ENCODE measurements at places on chromosomes 3 and 15.

- DNase-seq: no peak
Measured at GRCh38 chr15:86373147-86373546, 293.5 kb downstream of the AGBL1 start.

GRCh38 chr3:182435860-182436259, 357.4 kb upstream of the ATP11B start:
- no peak for DNase-seq

DNA sequence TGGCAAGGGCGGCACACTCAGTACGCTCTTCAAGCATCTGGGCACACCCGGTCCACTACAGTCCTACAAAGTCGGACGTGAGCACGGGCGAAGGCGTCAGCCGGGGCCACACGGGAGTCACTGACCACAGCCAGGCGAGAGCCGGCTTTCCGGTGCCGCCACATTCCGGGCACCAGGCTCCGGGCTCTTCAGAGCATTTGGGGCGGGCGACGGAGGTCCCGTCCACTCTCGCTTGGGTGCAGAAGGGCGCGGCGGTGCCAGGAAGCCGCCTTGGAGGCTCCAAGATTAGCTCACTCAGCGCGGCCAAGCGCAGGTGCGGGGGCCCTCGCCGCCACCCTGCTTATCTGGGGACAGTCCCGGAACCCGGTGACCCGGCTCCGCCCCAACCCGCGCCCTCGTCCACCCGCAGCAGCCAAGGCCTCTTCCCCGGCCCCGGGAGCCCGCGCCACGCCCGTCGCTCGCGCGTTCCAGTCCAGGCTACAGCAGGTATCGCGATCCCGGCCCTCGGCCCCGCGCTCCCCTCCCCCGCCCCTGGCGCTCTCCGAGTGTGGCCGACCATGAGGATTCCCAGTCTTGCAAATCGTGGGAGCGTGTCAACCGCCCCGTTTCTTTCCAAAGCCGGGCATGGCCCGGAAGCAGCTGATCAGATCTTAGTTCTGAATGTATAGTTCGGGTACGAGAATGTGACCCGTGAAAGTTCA, at the start of gene ADPRH:
Gene ADPRH (plus strand): TSS at position 127 of the 701 bp plus-strand sequence. CDS start 2,678 bp downstream, outside the sequence.
- peak; percentile 35 for DNase-seq

- DNase-seq: no peak
Measured at GRCh38 chr3:86578071-86578470, 412.9 kb downstream of the VGLL3 start.

- DNase-seq: no peak
Measured at GRCh38 chr3:143998266-143998665, 26.6 kb downstream of the DIPK2A start.

GRCh38 chr3:120145542-120146285, 51.5 kb upstream of the GSK3B start:
- DNase-seq: no peak

GRCh38 chr3:4495294-4496086, 2.3 kb downstream of the ITPR1 start:
- DNase-seq: no peak

- no peak for DNase-seq
Measured at GRCh38 chr15:29457729-29458128, 188.1 kb upstream of the NSMCE3 start.

GRCh38 chr3:182389071-182389815, 404.1 kb upstream of the ATP11B start:
- no peak for DNase-seq

DNA sequence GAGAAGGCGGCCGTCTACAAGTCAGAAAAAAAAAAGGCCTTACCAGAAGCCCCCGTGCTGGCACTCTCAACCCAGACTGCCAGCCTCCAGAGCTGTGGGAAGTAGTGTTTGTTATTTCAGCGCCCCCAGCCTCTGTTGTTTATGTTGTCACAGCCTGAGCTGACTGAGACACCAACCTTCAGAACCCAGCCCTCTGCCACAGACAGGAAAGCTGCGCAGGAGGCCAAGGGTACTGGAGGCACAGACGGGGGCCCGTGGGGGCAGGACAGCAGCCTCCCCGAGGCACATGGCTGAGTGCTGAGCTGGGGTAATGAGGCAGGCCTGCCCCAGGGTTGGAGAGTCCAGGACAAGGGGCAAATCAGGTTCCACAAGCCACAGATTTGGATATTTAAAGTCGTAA, 33.7 kb downstream of the HCN4 start:
- no peak for DNase-seq

DNA sequence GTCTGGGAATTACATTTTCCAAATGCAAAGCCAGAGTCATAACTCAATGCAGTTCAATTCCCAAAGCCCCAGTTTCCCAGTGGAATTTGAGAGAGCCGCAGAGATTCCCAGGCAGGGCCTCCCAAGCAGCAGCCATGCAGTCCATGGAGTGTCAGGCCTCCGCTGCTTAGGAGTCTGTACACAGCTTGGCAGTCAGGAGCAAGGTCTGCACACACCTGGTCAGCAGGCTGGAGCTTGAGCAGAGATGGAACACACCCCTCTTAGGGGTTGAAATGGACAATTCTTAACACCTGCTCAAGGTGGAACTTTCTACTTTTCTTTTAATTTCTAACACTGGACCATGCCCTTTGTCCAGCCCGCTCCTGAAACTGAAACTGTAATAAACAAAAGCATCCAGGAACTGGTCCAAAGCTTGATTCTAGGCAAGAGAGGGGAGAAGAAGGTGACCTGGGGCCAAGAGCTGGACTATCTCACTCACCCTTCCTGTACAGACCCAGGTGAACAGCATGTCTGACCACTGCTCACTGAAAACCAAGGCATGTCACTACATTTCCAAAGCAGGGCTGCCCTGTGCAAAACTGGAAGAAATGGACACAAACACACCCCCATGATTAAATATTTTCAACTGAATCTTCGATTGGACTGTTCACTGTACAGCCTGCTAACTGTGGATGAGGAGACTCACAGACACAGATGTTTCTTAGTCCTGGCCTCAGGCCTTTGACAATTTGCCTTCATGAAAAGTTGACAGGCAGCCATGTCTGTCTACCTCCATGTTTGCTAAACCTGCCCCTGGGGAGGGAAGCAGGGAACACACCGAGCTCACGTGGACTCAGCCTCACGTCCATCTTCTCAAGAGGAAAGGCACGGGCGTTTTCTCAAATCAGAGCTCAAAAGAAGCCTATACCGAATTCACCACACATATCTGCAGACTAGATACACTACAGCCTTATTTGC, 48.6 kb upstream of the DUSP7 start:
- DNase-seq: no peak

DNA sequence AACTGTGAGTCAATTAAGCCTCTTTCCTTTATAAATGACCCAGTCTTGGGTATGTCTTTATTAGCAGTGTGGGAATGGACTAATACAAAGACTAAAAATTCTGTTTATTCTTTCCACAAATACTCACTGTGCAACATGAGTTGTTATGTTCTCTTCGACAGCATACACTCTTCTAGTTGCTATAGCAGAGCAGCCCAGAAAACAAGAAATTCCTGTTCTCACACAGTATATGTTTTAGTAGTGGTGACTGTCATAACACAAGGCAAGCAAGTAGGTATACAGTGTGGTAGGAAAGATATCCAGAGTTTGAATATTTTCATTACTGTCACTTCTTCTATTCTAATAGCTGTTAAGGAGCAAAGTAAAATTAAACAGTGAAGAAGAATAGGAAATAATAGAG, 453.3 kb downstream of the ROBO1 start:
- no peak for DNase-seq

GRCh38 chr15:58336161-58336560, 95.6 kb upstream of the LIPC start:
- no peak for DNase-seq

DNA sequence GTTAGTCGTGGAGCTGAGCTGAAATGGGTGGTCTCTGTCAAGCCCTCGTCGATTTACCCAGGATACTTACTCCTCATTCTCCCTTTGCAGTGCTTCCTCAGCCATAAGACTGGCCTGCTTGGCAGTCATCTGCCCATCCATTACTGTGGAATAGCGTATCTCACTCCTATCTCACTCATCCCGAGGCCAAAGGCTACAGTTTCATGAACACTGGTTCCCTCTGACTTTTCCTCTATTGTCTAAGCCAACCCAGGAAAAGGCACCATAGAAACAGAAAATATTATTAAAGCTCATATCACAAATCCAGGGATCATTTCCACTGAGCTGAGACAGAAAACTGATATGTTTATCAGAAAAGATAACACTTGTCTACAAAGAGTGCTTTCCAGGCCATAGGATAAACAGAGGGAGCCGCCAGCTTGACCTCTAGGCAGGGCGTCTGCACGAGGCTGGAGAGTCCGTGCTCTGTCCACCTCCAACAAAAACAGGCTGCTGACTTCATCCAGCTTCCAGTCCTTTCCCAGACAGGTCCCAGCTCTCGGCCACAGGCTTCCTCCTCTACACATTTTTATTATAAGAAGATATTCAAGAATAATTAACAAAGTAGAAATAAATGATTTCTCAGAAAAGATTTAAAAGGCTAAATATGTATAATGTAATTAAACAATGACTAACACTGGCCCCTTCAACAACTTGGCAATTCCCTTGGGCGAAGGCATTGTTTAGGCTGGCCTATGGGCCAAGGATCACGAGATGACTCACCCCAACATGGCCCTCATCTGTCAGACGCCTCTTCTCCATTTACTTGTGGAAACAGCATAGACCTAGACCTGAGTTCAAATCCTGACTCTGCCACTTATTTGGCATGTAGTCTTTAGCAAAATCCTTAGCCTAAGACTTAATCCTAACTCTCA, 27.4 kb upstream of the BOC start:
- no peak for DNase-seq

GRCh38 chr15:87227846-87228245, 1028.7 kb downstream of the NTRK3 start:
- no peak for DNase-seq

GRCh38 chr3:195715134-195715533, 5.6 kb upstream of the MUC20 start:
- no peak for DNase-seq

DNA sequence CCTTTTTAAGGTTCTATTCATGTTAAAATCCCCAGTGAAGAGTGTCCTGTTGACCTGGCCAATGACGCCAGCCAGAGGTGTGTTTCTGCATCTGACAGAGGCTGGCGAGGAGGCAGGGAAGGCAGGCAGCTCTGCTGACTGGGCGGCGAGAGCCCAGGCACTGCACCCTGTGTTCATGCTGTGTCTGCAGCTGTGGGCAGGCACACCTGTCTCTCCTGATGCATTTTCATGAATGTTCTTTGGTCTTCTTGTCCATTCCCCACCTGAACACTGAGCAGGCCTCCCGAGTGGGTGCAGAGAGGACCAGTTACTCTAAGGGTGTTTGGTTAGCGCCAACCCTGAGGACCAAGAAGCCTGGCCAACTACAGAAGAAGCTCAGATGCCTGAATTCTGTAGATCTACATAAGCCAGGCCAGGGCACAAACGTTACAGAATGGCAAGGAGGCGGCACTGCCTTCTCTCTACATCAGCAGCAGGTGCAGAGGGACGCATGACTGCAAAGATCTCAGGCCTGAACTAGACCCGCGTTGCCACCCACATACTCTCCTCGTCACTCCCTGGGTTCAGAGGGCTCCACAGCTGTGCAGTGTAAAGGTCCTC, 233.7 kb downstream of the OCA2 start:
- no peak for DNase-seq

DNA sequence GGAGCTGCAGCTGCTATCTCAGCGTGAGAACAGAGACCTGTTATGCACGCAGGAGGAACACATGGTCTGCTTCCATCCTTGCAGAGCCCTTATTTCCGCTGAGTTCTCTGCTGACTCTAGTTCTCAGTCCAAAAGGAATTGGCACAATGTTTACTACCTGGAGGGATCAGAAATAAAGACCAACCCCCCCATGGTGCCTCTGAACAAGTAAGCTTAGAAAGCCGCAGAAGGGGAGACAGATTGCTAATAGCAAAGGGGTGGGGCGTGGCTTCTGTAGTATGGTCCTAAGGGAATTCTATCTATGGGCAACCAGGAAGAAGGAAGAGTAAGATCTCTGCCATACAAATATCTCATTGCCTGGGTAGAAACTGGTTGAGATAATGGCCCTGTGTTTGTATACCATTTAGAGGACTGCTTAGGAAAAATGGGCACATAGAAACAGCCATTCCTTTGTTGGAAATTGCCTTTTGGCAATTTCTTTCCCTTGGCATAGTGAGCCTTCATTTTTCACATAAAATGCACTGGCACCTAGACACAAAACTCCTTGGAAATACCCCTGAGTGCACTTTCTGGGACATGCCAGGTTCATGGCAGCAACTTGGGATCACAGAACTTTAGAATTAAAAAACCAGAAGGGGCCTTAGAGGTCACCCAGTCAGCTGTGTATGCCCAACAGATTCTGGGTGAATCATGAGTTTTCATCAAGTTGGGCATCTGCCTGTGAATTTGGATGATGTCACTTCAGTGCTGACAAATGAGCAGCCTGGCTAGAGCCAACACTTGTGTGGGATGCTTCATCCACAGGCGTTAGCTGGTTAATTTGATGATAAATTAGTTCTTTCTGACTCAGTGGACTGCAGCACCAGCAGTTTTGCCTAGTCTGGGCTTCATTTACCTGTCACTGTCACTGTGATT, 57.4 kb upstream of the STXBP5L start:
- no peak for DNase-seq

GRCh38 chr3:171658841-171659240, 151.4 kb downstream of the PLD1 start:
- no peak for DNase-seq

DNA sequence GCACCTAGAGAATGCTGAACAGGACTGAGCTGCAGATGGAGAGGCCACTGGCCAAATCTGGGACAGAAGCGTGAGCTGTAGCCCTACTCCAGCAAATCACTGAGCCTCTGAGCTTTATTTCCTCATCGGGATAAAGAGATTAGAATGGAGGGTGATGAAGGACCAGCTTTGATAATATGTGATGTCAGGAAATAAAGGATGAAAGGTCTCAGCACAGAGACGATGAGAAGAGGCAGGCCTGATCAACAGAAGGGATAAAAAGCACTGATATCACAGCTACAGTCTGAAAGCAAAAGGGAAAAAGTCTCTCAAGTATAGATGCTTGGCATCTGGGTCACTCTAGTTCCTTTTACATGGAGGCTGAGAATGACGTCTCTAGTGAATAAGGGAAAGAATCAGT, 70.0 kb downstream of the DHX30 start:
- DNase-seq: no peak

DNA sequence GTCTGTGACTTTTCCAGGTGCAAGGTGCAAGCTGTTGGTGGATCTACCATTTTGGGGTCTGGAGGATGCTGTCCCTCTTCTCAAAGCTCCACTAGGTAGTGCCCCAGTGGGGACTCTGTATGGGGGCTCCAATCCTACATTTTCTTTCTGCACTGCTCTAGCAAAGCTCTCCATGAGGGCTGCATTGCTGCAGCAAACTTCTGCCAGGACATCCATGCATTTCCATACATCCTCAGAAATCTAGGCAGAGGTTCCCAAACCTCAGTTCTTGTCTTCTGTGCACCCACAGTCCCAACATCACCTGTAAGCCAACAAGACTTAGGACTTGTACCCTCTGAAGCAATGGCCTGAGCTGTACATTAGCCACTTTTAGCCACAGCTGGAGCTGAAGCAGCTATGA, 694.5 kb upstream of the BCHE start:
- no peak for DNase-seq

Data from activated CD8-positive, alpha-beta memory T cell treated with anti-CD3 and anti-CD28 coated beads, Interleukin-2, amount 50 U/mL, for 4 hours (primary cell).